ENCODE measurements at places on chromosomes 2 and 18.
A peak's percentile ranks its signal among the peaks of the same experiment; 100 is the strongest.

DNA sequence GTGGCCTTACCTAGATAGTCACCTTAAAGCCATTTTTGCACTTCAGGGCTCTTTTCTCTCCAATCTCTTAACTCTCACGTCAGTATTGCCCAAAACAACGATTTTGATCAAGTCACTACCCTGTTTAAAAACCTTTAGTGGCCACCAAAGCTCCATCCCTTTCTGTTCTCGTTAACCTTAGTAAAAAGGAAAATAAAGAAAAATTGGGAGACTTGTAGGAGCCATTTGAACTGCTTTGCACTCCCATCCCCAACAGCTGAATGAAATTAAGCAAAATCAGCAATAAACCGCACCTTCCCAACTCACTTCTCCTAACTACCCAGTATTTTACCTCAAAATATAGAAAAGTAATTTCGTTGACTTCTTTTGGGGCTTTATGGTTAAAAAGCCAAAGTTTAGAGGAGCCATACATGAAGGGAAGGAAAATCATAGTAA, 686 bp upstream of the ARL5A start:
- DNase-seq, result no peak

- DNase-seq, result no peak
These were observed 112.6 kb downstream of the KLHL29 start for GRCh38 chr2:23497536-23497935.

GRCh38 chr2:135948642-135949355, 36.6 kb downstream of the DARS1 start:
- peak; percentile 21 for DNase-seq

- no peak for DNase-seq
These were observed 136.7 kb downstream of the CCBE1 start for GRCh38 chr18:59560556-59560955.

DNA sequence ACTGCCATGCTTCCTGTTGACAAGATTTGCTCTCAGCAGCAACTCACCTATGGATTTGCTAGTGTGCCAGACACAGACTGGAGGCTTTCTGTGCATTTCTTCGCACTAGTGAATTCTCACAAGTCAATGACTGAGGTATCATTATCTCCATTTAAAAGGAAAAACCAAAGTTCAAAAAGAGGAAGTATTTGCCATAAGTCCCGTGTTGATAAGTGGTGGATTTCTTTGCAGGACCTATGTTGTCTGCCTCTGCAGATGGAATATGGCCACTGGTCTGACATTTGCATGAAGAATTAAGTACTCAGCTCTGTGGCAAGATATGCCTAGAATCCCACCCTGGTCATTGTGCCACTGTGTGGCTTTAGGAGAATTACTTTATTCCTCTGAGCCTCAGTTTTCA, 299.6 kb downstream of the PAX3 start:
- DNase-seq, result no peak

DNA sequence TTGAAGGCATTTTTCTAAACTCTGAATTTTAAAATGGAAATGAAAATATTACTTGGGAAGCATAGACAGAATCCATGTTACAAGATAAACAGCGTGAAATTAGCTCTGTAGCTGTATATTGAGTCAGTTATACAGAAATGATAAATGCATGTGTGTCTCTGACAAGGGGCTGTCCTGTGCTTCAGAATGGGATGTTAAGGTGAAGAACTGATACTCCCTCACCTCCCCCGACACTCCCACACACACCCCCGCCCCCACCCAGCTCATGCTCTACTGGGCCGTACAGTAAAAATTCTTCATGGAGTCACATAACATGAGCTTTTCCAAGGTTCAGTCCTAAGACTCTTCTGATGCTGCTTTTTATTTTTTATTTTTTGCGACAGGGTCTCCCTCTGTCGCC, 869 bp upstream of the THUMPD2 start:
- DNase-seq, result no peak

GRCh38 chr18:45165176-45165713, 450.0 kb upstream of the SLC14A2 start:
- DNase-seq, result no peak

GRCh38 chr18:67893916-67894315, 377.4 kb upstream of the DSEL start:
- DNase-seq, result no peak

GRCh38 chr2:29475499-29475898, 360.3 kb downstream of the CLIP4 start:
- DNase-seq, result no peak

GRCh38 chr18:39596891-39597290, 2031.3 kb upstream of the CELF4 start:
- no peak for DNase-seq

DNA sequence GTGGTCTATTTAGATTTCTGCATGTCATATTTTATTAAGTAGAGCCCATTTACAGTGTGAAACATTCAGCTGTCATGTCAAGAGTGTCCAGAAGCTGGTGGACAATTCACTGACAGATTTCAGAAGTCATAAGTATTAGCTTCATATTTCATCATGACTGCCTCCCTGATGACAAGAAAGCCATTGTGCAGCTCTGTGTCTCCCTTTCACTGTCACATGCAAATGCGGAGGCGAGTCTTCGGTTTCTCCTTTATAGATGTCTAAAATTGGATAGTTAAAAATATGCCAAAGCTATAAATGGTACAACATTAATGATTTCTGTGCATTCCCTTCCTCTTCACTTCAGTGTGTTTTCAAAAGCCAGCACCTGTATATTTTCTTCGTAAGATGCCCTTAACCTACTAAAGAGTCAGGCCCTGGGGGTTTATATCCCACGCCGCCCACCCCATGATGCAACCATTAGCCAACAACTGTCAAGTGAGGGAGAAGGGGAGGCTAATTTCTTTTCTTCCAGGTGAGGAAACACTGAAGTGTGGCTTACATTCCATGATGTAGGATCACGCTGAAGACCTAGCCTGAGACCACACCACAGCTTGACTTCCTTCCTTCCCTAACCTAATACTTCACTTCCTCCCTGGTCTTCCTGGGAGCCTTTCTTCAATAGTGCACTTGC, 99.6 kb upstream of the DDX18 start:
- DNase-seq, result no peak

- DNase-seq, result no peak
These were observed 2.2 kb downstream of the RBM45 start for GRCh38 chr2:178114462-178114861.

DNA sequence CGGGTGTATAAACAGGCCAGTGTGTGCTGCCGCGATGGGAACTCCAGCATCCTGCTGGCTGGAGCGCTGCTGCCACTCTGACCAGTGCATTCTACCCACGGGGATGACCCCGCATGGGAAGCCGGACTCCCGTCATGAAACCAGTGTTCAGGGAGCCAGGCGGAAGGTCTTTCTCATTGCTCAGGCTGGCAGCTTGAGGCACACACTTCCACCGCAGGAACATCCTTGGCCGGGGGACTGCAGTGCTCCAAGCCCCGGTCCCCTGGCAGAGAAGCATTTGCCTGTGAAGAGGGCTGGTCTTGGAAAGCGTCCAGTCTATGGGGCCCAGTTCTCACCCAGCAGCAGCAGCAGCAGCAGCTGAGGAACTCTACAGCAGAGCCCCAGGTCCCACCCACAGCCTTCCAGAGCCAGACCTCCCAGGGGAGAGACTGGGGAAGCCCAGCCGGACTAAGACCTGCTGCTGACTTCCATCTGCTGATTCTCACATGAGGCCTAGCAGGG, 235.9 kb downstream of the KLHL29 start:
- no peak for DNase-seq

GRCh38 chr2:119590873-119591272, 46.6 kb downstream of the CFAP221 start:
- no peak for DNase-seq

GRCh38 chr2:217789003-217789735, 213.6 kb downstream of the TNS1 start:
- DNase-seq, result peak; percentile 50

- DNase-seq, result no peak
These were observed 36.0 kb upstream of the WIPF1 start for GRCh38 chr2:174633623-174633930.

- no peak for DNase-seq
These were observed 25.7 kb upstream of the RIT2 start for GRCh38 chr18:43141208-43141607.

DNA sequence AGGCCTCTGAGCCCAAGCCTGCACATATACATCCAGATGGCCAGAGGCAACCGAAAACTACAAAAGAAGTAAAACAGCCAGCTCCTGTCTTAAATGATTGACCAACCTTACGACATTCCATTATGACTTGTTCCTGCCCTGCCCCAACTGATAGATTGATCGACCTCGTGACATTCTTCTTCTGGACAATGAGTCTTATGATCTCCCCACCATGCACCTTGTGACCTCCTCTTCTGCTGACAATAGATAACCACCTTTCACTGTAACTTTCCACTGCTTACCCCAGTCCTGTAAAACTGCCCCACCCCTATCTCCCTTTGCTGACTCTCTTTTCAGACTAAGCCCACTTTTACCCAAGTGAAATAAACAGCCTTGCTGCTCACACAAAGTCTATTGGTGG, 670.0 kb upstream of the PKDCC start:
- no peak for DNase-seq

DNA sequence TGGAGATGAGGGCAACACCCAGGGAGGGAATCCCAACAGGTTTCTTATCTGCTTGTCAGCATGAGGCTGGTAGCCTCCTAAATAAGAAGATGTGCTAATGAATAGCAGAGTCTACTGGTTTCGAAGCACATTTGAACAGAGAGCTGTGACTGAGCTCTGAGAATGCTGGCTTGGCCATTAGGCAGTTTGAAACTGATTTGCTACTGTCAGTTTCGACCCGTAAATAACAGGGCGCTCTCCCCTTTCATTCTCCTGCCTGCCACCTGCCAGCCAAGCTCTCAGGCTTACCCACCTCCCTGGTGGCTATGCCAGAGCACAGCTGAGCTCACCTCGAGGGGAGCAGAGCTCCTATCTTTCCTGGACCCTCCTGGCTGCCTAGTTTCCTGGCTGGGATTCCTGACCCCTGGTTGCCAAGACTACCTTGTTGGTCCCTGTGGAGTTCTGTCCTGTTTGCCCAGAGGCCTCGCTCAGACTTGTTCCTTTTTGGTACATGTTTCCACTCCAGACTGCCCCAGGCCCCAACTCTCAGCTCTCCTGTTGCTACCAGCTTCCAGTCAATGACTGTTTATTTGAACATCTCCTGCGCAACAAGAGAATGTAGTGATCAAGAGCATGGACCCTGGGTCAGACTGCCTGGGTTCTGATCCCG, 102.3 kb upstream of the ALPP start:
- DNase-seq, result no peak

- no peak for DNase-seq
These were observed 5.1 kb downstream of the NEUROD1 start for GRCh38 chr2:181675254-181675653.

DNA sequence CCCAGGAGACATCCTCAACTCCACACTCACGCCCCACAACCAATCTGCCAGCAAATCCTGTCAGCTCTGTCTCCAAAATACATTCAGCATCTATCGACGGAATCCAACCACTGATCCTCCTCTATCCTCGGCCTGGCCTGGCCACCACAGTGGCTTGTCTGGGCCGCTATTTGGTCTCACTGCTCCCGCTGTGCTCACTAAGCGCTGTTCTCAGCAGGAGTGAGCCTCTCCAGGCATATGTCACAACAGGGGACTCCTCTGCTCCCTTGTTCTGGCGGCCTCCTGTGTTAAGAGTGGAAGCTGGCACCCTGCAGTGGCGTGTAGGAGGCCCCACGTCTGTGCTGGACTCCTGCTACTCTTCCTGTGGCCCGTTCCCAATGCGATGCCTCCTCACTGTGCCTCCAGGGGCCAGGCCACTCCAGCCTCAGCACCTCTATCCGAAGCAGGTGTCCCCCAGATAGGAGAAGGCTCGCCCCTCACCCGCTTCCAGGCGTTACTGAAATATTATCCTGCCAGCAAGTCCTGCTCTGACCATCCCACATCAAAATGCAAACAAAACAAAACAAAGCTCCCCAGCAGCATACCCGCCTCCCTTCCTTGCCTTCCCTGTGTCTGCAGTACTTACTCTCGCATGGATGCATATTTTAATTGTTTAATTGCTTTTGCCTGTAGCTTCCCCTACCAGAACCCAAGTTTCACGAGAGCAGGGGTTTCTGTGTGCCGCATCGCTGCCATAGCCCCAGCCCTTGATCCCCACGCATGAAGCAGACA, 39.9 kb downstream of the CENPO start:
- no peak for DNase-seq

DNA sequence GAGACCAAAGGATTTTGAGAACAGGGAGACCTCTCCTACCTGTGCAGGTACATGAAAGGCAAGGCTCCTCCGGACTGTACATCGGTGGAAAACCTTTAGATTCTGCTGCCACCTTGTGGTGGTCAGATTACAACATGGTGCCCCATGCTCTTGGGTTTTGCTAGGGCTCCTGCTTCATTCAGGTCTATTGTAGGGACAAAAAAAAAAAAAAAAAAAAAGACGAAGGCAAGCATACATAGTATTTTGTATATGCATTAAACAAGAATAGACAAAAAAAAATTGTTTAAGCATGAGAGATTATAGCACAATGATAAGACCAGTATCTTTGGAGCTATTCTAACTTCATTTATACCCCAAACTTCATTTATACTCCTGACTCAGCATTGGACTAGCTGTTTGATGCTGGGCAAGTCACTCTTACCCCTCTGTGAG, 27.4 kb upstream of the SPR start:
- DNase-seq, result peak; percentile 27

GRCh38 chr2:102208774-102209173, 22.0 kb downstream of the IL1RL2 start:
- no peak for DNase-seq

DNA sequence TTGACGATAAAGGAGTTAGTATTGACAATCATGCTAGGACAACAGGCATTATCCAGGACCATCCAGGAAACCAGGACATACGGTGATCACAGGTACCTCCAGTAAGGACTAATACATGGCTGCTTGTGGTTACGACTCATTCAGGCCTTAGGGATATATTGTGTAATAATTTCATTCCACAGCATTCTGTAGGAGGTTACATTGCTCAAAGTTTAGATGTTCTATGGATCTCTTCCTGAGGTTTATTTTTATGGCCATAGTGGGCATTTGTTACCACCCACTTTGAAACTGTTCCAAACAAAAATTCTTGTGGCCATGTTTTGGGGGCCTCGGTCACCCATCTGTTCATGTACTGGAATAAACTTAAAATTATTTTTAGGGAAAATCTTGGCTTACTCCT, 431.6 kb downstream of the METTL4 start:
- DNase-seq, result no peak

- no peak for DNase-seq
These were observed 261.3 kb upstream of the MEIS1 start for GRCh38 chr2:66173645-66174044.

DNA sequence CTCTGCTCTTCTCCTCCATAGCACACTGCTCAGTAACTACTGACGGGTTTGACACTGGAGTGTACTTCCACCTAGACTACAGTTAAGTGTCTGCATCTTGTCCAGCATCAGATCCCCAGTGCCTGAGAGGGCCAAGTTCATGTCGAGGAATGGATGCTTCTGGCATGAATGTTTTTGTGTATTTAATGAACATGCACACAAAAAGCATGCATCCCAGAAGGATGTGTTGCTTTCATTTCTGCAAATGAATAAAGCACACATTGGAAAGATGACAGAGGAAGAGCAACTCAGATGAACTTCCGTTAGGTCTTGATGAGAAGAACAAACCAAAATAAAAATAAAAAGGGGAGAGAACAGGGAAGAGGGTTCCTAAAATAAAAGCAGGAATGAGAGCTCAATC, 27.9 kb downstream of the C2orf49 start:
- no peak for DNase-seq

GRCh38 chr18:13615432-13615861, 110.9 kb downstream of the FAM210A start:
- no peak for DNase-seq

GRCh38 chr2:144376460-144376859, 143.5 kb downstream of the ZEB2 start:
- DNase-seq, result no peak

GRCh38 chr18:69584429-69584828, 183.7 kb downstream of the DOK6 start:
- no peak for DNase-seq
